DMS79 (cell line): ENCODE measurements at places on chromosomes 16 and 17.

DNA sequence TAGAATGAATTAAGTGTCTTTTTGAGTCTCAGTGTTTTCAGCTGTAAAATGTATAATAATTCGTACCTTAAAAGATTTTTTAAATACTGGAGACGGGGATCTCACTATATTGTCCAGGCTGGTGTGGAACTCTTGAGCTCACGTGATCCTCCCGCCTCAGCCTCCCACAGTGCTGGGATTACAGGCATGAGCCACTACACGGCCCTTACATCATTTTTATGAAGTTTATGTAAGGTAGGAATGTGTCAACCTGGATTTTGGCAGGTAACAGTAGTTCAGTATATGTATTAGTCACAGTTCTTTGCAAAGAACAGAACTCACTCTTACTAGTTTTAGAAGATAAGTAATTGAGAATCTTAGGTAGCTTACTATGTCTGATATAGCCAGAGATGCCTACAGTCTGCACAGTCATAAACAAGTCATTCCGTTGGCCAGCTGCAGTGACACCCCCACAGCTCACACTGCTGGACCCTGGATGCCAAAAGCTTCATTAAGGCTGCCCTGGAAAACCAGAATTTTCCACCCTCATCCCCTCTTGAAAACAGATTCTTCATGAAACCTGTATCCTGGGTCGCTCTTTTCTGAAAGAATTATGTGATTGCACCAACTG, 583 bp upstream of the COX6A2 start:
- DNase-seq = no peak

DNA sequence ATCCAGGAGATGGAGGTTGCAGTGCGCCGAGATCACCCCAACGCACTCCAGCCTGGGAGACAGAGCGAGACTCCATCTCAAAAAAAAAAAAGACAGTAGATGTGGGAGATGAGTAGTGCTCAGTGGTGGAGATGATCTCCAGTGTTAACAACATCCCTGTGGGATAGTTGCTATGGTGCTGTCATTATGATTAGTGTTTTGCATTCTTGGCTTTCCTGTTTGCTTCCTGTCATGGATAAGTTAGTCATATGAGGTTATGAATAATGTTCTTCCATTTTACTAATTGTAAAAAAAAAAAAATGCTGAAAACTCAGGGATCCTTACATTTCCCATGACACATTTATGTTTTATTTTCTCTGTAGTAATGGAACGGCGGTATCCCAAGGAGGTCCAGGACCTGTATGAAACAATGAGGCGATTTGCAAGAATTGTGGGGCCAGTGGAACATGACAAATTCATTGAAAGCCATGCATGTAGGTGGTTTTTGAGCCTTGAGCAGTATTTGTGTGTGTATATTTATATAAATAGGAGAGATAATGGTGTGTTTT, 24.5 kb upstream of the DUSP14 start:
- no peak for DNase-seq

DNA sequence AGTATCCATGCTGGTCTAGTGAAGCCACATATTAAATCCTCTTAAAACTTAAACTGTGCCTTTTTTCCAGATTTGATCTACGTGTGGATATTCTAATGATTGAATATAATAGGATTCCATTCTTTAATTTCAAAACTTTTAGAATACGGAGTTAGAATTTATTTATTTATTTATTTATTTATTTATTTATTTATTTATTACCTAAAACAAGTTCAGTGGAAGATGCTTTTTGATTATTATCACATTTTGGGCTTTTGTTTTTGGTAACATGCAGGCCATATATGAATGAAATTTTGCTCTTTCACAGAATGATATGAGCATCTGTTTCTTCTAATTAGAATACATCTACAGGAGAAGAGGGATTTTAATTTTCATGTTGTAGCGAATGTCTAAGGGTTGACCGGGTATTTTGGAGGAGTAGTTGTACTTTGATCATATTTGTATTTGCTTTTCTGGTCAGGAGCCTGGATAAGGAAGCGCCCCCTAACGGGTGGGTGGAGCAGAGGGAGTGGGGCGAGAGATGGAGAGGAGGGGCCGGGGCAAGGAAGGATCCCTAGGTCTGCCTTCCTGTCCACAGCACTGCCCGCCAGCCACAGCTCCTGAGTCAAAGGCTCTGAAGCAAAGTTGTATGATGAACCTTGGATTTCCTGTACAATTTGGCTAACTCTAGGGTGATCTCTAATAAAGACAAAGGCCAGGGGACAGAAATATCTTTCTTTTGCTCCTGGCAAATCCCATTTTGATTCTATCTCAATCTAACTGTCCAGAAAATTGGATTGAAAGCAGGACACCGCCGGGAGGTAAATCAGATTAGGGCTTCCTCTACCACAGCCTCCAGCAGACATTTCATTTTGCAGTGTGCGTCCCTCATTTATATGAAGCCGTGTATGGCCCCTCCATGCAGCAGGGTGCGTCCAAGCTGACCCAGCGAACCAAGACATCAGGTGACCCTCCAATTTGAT, 149.1 kb downstream of the PRKCA start:
- no peak for DNase-seq

- no peak for DNase-seq
These were observed 26.1 kb downstream of the METTL16 start for GRCh38 chr17:2485543-2485942.

DNA sequence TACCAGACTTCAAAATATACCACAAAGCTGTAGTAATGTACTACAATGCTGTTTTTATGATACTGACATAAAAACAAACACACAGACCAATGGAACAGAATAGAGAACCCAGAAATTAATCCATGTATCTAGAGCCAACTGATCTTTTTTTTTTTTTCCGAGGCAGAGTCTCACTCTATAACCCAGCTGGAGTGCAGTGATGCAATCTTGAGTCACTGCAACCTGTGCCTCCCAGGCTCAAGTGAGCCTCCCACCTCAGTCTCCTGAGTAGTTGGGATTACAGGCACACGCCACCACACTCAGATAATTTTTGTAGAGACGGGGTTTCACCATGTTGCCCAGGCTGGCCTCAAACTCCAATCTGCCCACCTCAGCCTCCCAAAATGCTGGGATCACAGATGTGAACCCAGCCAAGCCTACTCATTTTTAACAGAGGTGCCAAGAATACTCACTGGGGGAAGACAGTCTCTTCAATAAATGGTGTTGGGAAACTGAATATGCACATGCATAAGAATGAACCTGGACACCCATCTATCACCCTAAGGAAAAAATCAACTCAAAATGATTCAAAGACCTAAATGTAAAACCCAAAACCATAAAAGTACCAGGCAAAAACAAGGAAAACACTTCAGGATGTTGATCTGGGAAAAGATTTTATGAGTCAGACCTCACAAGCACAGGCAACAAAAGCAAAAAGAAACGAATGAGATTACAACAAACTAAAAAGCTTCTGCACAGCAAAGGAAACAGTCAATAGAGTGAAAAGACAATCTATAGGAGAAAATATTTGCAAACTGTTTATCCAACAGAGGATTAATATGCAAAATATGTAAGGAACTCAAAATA, 63.1 kb downstream of the STX8 start:
- no peak for DNase-seq

GRCh38 chr17:59435238-59435637, 103.8 kb downstream of the YPEL2 start:
- no peak for DNase-seq

DNA sequence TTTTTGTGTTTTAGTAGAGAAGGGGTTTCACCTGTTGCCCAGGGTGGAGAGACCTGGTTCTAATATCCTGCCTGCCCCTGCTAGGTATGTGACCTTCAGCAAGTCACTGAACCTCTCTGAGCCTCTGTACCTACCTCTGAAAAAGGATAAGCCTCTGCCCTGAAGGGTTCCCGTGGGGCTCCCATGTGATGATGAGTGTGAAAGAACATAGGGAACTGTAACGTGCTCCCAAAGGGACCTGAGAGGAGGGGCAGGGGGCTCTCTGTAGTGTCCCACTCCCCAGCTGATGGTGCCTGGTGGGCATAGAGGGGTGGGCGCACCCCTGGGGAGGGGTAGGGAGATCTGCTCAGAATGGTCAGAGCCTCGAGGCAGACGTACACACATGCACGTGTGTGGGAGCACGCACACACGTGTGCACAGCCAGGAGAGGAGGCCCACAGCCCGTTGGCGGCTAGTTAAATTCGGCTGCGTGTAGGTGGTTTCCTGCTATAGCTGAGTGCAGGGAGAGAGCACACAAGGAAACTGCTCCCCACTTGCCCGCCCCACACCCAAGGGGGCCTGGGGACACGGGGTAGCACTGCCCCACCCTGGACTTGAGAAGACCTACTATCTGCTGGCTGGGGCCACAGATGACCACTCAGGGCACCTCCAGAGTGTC, 6.7 kb downstream of the KCNH4 start:
- no peak for DNase-seq

DNA sequence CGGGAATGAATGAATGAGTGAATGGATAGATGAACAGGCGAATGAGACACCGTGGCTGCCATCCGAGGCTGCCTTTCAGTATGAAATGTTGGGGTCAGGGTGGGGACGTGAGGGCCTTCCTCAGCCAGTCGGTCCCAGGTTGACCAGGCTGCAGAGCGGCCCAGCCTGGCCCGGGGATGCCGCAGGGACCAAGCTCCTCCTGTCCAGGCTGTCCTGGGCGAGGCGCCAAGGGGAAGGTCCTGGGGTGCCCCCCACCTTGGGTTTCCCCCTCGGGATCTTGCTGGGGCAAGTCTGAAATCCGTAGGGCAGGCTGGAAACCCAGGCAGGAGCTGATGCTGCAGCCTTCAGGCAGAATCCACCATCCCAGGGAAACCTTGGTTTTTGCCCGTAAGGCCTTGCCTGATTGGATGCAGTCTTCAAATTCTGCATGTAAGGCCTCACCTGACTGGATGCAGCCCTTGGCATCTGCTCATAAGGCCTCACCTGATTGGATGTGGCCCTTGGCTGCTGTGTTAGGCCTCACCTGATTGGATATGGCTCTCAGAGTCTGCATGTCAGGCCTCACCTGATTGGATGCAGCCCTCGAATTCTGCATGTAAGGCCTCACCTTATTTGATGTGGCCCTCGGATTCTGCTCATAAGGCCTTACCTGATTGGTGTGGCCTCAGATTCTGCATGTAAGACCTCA, 61.7 kb upstream of the ZNF469 start:
- no peak for DNase-seq

GRCh38 chr16:12675852-12676251, 127.8 kb downstream of the CPPED1 start:
- DNase-seq = no peak

GRCh38 chr17:3609689-3610088, 478 bp upstream of the TRPV1 start:
- DNase-seq = no peak

GRCh38 chr16:16062023-16062937, 112.9 kb downstream of the ABCC1 start:
- DNase-seq = no peak

GRCh38 chr17:2380950-2381649, 19.8 kb downstream of the MNT start:
- DNase-seq = no peak

DNA sequence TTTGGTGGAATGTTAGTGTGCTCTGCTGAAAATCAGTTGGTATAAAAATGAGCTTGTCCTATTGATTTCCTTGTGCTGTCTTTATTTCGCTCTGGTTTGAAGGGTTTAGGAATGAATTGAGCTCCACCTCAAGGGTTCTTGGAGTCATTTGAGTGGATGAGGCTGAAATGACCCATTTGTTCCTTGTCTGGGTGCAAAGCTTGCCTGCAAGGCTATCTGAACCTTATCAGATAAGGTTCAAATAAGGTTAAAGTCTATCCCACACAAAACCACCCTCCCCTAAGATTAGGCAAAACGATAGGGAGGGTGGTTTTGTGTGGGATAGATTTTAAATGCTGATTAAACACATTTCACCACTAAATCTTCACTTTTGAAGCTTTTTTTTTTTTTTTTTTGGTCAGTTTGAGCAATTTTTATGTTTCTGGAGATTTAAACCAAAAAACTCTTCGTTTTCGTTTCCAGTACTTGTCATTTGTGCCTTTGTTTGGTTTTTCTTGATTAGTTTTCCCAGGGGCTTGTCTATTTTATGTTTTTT, 62.7 kb downstream of the ARHGAP44 start:
- no peak for DNase-seq

DNA sequence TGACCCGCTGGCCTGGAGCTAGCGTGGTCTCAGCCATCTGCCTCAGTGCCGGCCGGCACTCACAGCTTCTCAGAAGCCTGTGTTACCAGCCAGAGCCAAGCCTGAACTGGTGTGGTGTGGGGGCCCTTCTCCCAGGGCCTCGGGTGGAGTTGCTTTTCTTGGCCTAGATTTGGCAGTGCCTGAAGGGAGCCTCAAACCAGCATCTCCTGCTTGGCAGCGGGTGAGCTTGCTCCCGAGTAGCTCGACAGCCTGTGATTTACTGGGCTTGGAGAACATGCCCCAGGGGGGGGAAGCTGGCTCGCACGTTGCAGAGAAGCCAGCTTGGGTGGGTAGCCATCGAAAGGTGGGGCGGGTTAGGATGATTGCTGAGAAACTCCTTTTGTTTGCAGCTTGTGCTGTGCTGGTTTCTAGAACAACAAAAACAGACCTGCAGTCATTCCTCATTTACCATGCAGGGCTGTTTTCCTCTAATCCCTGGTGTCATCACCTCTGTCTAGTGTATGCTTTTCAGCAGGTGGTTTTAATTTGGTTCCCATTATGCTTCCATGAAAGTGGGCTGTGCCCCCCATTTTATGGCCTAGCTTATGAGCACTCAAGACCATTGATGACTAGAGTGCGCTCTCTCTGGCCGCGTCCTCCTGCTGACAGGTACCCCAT, 42.2 kb downstream of the TBCD start:
- DNase-seq = no peak

DNA sequence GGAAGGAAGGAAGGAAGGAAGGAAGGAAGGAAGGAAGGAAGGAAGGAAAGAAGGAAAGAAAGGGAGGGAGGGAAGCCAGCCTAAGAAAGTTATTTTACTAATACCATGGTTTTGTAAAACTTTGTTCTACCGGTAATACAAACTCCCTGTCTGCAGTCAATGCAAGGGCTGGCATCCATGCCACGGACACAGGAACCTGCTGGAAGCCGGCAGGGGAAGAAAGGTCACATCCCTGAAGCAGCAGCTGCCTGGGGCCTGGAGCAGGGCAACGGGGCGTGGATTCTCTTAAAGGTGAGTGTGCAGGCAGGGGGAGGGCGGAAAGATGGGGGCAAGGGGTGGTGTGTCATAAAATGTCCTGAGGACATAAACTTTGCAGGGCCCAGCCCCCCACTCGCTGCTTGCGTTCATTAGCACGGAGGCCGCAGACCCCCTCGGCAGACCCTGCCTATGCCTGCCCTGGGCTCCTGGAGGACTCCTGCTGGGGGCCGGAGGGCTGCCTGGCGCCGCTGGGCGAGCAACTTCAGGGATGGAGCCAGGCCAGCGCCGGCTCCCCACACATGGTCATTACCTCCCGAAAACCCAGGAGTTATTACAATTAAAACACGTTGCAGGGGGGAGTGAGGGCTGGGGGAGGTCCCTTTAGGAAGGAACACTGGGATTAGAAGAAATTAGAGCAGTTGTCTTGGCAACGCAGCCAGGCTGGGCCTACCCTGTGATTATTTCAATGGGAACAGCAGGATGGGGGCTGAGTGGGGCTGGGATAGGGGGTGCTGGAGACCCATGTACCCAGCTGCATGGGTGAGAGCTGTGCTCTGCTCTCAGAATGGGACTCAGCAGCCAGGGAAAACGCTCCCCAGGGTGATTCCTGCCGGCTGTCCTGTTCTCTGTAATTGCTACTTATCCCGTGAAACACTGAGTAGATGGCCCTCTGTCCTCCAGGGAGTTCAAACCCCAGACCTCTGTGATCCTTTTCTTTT, 257.9 kb downstream of the SOX9 start:
- no peak for DNase-seq

- DNase-seq = no peak
These were observed 7.7 kb downstream of the MED9 start for GRCh38 chr17:17484451-17484899.

GRCh38 chr17:20008242-20009051, 712 bp upstream of the SPECC1 start:
- DNase-seq = no peak
